ENCODE measurements at places on chromosomes 3 and 15.

GRCh38 chr15:28084547-28084946, 14.6 kb downstream of the OCA2 start:
- DNase-seq: no peak

GRCh38 chr3:137071104-137071503, 113.3 kb downstream of the IL20RB start:
- no peak for DNase-seq

- no peak for DNase-seq
These were observed 52.9 kb upstream of the FSIP1 start for GRCh38 chr15:39835550-39835949.

GRCh38 chr15:66617137-66618090, 51.6 kb upstream of the LCTL start:
- DNase-seq: no peak

- DNase-seq: no peak
These were observed 269.4 kb upstream of the SUCLG2 start for GRCh38 chr3:67923796-67924195.

DNA sequence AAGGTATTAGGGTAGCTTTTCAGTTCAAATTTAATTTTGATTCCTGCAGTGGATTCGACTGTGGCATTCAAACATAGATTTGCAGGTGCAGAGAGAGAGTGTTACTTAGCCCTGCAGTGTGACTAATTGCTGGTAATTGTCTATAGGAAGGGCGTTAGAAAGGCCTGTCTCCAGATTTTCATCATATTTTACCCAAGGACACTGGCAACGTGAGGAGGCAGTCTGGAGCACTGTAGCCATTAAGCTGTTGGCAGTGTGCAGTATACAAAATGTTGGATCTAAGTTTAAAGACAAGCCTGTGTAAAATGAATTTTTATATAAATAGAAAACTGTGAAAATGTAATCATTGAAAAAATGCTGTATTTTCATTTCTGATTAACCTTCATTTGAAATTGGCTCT, 342.9 kb downstream of the CNTN4 start:
- no peak for DNase-seq

DNA sequence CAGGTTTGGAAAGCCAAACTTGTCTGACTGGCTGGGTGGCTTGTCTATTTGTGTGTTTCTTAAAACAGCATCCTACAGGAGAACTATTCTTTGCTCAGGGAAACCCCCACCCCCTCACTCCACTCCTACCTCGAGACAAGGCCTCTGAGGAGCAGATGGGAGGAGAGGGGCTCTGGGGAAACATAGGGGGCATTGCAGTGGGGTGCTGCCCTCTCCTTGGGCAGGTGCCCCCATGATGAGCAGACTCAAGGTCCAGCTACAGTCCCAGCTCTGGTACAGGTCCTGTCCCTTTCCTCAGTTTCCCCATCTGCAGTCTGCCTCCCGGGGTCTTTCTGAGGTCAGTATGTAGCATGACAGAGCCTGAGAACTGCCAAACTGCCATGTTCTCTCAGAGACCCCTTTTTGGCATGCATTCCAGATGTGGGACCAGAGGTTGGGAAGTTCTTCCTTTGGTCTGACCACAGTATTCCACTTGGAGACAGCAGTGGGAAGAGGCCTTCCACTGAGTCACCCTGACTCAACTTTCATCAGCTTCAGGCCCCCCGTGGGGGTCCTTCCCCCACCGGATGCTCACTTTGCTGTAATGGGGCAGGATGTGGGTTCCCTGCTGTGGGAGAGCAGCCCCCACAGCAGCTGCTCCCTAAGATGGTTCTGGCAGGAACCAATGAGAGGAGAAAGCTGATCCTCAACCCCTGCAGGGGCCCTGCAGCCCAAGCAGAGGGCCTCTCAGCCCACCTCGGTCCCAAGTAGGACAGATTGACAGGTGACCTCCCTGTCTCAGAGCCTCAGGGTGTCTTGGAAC, 32.3 kb upstream of the CYP11A1 start:
- DNase-seq: peak; percentile 79

- no peak for DNase-seq
These were observed 18.6 kb downstream of the SOX2 start for GRCh38 chr3:181730316-181730715.

Measured in stimulated activated CD8-positive, alpha-beta memory T cell treated with anti-CD3 and anti-CD28 coated beads, Interleukin-4, amount 100 ng/mL, for 48 hours (primary cell).